Amygdala (tissue), 56 donors: ENCODE measurements at places on chromosomes 13 and 19.

GRCh38 chr19:46950526-46951170, 69.0 kb upstream of the NPAS1 start:
- no peak for DNase-seq

DNA sequence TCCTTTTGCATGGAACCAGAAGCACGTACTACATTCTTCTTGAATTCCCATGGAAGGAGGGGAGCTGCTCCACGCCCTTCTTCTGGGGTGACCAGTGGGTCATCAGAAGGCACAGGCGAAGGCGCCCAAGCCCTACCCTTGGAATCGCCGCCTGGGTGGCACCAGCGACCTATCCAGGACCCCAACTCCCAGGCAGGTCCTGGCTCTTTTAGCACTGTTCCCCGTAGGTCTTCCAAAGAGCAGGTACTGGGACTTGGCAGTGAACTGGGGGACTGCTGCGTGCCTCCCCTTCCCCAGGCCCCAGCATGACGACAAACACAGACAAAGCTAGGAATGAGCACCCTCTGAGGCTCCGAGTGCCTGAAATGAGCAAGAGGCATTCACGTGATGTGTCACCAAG, 45.0 kb downstream of the CEBPG start:
- no peak for DNase-seq

DNA sequence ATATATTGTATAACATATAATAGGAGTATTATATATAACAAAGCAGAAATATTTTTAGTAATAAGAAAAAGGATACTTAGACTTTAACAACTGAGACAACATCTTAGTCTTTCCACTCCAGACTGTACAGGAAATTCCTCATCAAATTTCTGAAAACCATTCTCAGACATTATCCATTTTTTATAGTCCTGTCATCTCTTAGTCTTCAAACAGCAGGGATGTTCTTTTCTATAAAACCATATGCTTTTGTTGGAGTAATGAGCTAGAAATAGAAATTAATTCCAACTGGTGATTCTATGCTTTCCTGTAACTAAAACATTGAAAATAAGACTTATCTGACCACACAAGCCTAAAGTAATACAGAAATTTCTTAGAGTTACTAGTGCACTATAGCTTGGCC, 82.2 kb upstream of the CSNK1A1L start:
- DNase-seq: no peak

DNA sequence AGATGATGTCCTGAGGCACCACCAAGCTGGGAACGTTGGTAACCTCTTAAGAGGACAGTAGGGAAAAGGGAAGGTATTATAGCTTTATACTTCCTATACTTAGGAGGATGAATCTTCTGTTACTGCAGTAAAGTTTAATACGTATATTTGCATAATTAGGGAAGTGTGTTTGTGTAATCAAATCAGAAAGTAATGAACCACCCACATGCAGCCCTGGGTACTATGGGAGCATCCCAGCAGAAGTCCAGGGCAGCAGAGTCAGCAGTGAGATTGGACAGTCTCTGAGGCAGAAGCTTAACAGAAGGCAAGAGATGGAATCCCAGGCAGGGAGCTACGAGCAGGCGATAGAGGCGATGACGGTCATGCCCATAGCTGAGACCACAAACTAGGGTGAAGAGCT, 12.5 kb downstream of the SAFB start:
- no peak for DNase-seq

DNA sequence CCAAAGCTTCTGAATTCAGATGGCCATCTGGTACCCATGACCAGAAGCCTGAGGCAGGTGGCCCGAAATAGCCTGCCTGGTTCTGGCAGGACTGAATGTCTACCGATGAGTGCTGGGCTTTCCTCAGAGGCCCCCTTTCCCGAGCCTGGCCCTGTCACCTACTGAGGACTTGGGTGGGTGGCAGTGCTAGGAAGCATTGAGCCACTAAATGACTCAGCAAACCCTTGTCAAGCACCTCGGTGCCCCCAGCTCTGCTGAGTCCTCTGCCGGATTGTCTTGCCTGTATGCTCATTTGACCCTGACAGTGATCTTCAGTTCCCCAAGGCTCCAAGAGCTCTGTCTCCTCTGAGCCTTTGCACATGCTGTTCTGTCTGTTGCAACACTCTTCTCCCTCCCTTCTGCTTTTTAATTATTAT, 17.9 kb downstream of the PPP1R37 start:
- DNase-seq: no peak

DNA sequence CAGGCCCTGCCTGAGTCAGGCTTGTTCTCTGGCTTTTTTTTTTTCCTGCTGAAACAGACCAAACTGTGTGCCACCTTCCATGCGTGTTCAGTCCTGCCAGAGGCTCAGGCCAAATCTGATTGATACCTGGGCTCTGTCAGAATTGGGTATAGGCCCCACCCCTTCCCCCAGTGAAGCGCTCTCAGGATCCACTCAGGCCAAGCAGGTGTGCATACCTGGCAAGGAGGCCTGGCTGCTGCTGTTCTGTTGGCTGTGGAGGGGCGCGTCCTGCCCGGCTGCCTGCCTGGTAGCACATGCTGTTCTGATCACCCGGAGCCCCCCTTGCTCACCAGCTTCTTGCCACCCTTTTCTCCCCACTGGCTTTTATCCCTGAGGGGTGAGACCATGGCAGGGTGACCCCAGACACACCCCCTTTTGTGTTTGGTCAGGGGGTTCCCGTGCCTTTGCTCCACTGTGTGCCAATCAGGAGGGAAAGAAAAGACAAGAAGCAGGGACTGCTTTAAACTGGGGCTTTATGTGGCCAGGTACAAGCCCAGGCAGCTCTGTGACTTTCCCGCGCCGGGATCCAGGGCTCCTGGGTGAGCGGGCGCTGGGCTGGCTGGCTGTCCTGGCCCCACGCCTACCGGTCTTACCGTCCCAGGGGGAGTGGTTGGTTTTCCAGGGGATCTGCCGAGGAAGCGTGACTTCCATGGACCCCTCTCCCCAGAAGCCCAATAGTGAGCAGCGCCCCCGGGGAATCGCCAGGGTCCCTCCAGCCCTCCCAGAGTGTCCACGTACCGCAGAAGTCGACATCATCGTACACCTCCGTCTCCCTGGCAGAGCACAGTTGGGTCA, 12.7 kb downstream of the PRAM1 start:
- DNase-seq: no peak

- no peak for DNase-seq
These were observed 324.5 kb downstream of the DNAJC15 start for GRCh38 chr13:43347877-43348276.

- no peak for DNase-seq
These were observed 558 bp downstream of the MZT1 start for GRCh38 chr13:72726726-72727416.

DNA sequence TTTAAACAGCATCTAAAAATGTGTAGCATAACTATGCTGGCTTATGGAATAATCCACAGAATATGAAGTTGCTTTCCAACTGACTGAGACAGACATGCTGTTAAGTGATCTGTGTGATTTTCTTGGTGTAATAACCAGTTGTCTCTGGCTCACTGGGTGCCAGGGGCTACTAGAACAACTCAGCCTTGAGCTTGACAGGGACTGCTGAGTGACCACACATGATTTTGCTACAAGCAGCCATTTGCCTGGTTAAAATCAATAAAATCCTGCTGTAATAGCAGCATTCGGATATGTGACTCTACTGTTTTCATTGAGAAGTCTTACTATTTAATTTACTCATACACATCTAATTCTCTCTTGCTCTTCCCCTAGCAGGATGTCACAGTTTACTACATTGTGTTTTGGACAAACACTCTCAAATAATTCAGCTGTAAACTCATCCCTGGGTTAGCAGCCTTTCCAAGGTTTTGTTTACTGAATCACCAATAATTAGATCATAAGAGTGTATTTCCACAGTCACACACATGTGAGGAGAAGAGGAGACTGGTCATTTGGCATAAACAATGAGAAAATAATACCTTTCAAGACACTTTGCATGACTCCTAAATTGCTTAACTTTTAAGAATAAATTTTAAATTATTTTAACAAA, 426.2 kb downstream of the PCDH9 start:
- no peak for DNase-seq

- DNase-seq: no peak
These were observed 28.1 kb downstream of the CPT1C start for GRCh38 chr19:49718991-49719390.

DNA sequence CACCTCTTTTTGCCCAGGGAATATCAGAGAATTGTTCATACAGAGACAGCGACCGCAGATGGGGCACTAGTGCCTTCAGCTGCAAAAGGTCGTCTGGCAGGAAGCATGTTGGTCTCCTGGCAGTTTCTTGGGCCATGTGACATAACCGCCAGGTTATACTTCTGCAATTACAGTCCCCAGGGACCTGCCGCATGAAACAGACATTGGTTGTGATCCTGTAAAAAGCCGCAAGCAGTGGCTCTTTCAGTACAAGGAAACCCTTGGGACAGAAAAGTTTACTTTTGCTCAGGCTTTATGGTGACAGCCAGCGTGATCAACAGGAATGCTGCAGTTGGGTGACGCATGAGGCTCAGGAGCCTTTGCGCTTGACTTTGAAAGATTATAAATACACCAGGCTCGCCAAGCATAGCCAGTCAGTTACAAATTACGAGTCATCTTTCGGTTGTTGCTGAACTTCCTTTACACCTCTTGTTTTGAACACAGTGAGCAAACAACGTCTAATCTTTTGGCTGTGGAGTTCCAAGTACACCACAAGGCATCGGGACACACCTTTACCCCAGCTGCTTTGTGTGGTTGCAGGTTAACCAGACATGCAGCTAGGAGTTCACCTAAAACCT, 50.5 kb upstream of the UBE2L5 start:
- DNase-seq: no peak
